ENCODE measurements at places on chromosomes 5 and 9.

DNA sequence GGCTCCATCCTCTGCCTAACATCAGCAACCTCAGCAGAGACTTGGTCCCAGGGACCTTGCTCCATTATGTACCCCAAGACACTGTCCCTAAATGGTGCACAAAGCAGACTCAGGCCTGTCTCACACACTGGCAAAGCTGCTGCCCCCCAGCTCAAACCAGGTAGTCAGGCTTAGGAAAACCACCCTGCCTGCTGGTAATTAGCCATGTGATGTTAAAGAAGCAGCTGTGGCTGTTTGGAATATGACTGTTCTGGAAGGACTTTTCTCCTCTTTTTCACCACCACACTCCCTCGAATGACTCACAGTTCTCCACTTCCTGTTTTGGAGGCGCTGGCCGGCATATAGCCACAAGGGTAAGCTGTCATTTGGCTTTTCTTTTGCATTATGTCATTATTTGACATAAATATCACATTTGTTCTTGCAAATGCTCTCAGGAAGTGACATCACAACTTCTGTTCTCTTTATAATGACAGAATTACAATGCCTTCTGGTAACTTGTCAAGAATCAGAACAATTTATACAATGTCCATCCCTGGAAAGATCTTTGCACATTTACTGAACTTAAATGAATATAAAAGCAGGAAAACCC is 113.9 kb downstream of the SUSD1 start:
- DNase-seq, result no peak

DNA sequence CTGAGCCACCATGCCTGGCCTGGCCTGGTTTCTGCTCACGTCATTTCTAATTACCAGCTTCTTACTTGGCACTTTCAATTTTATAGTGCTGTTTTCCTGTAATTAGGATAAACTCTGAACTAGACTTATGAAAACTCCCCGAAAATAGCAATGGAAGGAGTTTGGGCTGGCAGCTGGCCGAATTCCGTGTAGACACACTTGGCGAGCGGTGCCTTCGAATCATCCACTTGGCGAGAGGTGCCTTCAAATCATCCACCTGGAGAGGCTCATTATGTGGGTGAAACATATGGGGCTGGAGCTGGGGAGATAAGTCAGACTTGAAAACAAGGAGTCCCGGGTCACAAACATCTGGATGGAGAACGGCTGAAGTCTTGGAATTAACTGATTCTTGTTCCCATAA is 203.7 kb downstream of the ROR2 start:
- DNase-seq, result no peak

DNA sequence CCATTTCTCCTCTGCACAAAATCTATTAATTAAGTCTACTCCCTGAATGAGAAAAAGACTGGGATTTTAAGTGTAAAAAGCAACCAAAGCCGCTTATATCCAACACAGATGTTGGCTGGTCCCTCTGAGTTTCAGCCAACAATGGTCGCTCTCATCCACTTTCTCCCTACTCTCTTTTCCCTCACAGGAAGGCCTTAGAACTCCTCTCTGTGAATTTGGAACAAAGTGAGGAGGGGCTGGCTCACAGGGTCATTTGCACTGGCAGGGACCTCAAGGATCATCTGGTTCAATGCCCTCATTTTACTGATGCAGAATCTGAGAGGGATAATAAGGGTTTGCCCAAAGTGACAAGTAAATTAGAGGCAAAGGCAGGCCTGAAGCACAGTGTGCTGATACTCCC is 64.0 kb downstream of the DPYSL3 start:
- no peak for DNase-seq

DNA sequence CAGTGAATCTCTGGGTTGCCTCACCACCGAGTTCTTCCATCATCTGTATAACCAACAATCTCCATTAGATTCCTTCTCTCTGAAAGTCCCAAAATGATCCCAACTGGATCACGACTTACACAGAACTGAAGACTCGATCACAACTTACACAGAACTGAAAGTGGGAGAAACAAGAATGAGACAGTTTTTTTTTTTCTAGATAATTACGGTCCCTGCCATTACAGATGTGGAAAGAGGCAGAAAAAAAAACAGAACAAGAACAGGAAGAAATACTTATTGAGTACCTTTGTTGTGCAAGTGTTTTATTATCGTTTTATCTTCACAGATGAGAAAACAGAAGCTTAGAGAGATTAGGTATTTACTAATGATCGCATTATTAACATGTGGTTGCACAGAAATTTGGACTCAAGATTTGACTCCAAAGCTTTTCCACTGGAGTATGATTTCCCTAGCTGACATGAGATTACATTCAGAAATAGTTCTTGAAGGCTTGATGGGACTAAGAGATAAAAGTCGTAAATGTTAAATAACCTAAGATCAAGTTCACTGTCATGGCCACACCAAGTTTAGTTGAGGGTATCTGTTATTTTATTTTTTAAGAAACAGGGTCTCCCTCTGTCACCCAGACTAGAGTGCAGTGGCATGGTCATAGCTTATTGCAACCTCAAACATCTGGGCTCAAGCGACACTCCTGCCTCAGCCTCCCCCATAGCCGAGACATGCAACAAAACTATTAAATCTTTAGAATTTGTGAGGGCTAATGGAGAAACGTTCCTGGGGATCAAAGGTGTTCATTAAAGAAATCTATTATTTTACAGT is 8.9 kb downstream of the PLK2 start:
- no peak for DNase-seq

DNA sequence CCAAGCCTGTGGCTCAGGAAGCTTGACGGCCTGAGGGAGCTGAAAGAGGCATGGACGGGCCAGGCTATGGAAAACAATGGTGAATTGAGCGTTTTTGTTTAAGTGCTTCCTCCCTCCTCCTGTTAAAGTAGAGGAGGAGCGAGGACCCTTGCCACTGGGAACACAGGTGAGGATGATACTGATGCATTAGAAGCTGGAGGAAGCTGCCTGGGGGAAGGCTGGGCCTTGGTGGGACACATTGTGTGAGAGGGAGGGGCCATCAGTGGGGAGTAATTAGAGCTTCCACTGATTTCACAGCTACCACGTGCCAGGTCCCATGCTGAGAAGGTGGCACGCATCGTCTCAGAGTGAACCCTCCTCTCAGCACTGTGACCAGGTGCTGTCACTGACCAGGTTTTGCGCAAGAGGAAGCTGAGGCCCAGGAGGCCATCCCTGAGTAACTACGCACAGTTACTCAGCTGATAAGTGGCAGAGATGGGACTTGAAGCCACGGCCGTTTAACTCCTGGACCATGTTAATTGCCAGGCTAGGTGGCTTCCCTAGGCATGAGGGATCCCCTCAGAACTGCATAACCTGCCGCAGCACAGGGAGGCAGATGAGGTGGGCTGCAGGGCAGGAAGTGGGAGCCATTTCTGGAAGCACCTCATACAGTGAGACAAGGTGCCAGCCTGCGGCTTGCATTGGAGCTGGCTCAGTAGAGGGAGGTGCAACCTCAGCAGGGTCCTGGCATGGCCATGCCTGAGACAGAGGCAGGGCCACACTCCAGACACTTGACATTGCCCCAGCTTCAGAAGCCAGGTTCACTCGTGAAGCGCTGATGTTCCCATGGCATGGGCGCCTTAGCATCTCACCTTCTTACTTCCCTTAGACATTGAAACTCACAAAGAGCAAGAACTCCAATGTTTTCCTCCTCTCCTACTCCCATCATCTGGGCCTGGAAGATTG is 195.3 kb upstream of the MVB12B start:
- peak; percentile 27 for DNase-seq

DNA sequence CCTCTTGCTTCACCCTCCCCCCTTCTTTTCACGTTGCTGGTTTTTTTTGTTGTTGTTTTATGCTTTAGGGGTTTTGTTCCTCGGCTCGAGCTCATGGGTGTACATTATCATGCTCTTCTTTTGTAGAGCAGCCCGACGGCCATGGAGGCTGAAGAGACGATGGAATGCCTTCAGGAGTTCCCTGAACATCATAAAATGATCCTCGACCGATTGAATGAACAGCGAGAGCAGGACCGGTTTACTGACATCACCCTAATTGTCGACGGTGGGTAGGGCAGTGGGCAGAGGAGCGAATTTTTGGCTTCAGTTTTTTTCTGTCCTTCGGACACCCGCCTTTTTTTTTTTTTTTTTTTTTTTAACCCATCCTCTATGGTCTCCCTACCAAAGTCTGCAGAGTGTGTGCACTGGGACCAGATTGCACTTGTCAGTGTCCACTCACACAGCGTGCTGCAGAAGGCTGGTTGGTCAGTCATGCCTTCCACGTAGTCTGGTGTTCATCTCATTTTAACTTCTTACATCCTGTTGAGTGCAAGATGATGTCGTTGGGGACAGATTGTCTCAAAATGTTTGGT is 1.3 kb downstream of the ZNF131 start:
- DNase-seq, result peak; percentile 49

- no peak for DNase-seq
Measured at GRCh38 chr5:149603210-149603609, 21.9 kb downstream of the ARHGEF37 start.

- no peak for DNase-seq
Measured at GRCh38 chr9:13857521-13857920, 456.4 kb downstream of the NFIB start.

DNA sequence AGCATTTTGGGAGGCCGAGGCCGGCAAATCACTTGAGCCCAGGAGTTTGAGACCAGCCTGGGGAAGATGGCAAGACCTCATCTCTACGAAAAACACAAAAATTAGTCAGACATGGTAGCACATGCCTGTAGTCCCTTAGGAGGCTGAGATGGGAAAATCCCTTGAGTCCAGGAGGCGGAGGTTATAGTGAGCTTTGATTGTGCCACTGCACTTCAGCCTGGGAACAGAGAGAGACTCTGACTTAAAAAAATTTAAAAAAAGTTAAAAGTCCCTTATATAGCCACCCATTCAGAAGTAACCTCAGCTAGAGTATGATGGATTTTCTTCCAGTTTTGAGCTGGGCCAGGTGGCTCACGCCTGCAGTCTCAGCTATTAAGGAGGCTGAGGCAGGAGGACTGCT is 72.4 kb downstream of the UGCG start:
- no peak for DNase-seq

GRCh38 chr5:75324791-75325190 is 12.2 kb upstream of the HMGCR start:
- DNase-seq, result no peak

DNA sequence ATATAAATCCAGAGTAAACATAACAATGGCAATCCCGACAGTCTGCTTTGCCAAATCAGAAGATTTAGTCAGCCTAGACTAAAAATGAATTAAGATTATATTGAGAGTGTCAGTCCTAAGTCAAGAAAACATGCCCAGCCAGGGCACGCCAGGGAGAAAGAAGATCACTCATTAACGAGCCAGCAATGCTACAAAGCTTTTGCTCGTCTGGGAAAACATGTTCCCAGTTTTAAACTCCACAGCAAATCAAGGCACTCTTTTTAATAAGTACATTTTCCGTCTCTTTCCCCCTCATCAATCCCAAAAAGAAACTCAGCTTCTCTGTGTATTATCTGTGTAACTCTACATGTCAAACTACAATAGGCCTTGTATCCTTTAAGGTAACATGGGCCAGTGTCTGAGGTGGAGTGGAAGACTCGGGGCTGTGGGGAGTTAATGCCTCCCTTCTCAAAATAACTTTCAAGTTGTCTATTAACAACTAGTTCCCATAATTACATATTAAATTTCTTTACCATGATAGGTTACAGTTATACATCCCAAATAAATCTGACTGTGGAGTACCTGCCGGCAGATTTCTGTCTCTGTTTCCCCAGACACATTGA is 40.9 kb downstream of the NFIB start:
- no peak for DNase-seq

DNA sequence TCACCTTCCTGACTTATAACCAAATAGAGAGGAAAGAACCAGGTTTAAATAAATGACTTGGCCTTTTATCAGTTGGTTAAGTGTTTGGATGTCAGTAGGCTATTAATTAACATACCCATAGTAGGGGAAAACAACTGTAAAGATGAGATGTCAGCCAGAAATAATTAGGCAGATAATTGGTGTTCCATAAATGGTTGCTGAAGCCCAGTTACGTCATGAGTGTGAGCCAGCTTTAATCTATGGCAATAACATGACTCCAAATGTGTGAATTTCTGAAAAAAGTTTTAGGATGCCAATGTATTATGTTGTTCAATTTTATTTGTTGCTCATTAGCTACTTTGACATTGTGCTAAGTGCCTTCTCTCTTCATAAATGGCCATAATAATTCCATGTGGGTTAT is 180.5 kb downstream of the FBXL7 start:
- DNase-seq, result no peak

- no peak for DNase-seq
Measured at GRCh38 chr5:438481-438981, 4.4 kb upstream of the EXOC3 start.

DNA sequence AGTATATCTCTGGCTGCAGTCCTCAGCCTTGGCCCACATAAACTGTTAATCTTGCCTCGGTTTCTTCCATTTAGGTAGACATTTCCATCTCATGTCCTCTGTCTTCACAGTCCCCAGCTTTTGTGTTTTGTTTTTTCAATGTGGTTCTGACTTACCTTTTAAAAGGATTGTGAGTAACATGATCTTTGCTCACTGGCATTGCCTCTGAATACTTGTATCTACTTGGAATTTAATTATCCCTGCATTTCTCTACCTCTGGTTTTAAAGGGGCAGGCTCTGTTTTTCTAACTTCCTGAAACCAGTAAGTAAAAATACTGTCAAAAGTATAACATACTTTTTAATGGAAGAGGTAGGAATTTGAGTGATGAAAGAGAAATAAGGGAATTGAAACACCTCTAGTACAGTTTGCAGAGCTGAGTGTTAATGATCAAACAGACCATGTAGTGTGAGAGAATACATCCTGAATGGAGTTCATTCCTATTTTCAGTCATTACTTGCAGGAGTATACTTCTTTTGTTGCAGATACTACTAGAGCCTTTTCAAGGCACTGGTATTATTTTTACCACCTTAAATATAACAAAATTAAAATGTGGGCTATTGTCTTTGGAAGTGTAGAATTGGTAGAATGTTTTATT is 62.6 kb downstream of the MTREX start:
- no peak for DNase-seq

DNA sequence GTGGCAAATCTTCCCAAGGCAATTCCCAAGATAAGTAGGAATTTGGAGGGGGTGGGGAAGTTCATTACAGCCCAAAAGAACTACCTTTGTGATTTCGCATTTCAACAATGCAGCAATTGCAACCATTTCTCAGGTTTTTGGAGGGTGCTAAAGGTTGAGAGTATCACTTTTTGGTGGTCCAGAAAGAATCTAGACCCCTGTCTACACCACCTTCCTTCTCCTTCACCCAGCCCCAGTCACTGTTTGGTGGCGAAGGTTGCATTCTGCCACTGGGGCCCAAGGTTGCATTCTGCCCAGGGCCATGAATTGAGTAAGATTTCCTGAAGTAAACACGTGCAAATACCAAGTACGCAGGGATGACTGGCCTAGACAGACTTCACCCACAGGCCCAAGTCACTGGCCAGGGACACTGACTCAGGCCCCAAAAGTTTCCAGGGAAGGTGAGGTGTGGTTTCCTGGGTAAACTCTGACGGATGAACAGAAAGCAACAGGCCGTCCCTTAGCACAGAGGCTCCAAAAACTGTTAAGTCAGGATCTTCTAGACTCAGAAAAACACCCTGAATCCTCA is 5.7 kb downstream of the PDE6A start:
- DNase-seq, result no peak

GRCh38 chr5:77928776-77929300 is 152.7 kb upstream of the TBCA start:
- DNase-seq, result no peak

GRCh38 chr5:166370928-166371690 is 1920.3 kb upstream of the WWC1 start:
- DNase-seq, result no peak
